ENCODE measurements at places on chromosomes 11 and 22. TPM values are rescaled to one million over a fixed set of nuclear protein-coding genes. Genes with fewer than 3 reads are reported as not detected.

The ACCS gene
- total RNA-seq, result 5.3 TPM

The TBX1 gene
- 0.31 TPM for total RNA-seq

The KRTAP5-10 gene
- total RNA-seq, result not detected

- no peak for DNase-seq
Measured at GRCh38 chr11:61154528-61154927, 6.7 kb downstream of the VPS37C start.

DNA sequence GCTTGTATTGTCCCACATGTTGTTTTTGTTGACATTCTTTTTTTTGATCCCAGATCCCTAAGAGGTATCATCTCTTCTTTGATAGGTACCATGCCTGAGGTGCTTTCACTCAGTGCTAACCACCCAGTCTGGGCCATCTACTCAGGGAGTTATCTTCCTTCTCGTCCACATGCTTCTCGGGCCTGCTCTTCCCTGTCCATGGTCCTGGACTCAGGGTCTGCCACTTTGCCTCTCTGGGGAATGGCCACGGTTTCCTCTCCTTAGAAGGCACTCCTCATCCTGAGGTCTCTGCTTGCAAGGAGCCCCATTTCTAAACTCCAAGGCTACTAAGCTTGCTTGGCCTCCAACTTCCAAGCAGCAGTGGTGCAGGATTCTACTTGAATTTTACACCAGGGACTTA, 227.0 kb upstream of the NCAM1 start:
- peak; percentile 40 for DNase-seq

DNA sequence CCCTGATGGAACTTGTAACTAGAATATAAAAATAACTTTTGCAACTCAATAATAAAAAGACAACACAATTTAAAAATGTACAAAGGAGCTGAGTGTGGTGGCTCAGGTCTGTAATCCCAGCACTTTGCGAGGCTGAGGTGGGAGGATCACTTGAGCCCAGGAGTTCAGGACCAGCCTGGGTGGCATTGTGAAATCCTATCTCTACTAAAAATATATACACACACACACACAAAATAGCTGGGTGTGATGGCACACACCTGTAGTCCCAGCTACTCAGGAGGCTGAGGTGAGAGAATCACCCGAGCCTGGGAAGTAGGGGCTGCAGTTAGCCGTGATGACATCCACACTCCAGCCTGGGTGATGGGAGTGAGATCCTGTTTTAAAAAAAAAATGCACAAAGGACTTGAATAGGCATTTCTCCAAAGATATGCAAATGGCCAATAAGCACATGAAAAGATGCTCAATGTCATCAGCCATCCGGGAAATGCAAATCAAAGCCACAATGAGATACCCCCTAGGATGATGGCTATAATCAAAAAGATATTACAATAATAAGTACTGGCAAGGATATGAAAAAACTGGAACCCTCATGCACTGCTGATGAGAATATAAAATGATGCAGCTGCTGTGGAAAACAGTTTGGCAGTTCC, 59.8 kb upstream of the SEPTIN5 start:
- no peak for DNase-seq

DNA sequence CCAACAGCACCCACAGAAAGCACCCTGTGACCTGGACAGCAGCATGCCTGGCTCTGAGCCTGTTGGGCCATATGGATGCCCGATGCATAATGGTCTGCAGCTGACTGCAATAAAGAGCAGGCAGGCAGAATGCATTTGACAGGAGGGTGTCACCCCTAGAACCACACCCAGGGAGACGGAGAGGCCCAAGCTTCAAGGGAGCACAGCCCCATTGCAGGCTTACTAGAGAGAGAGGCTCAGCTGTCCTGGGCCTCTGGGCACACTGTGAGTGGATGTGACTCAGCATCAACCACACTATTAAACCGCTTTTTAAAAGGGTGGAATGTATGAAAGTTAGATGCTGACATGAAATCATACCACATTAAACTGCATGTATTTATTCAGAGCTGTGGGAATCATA, 365.3 kb downstream of the CTTN start:
- DNase-seq, result peak; percentile 45

- DNase-seq, result peak; percentile 76
Measured at GRCh38 chr11:9758637-9759518, 95.0 kb downstream of the SWAP70 start.

- DNase-seq, result peak; percentile 92
Measured at GRCh38 chr11:27213232-27213660, 149.8 kb downstream of the CCDC34 start.

GRCh38 chr11:76677458-76677765, 6.9 kb upstream of the LRRC32 start:
- no peak for DNase-seq
